NCI-H460 (cell line): ENCODE measurements at places on chromosomes 4 and X. TPM values are rescaled to one million over a fixed set of nuclear protein-coding genes. Genes with fewer than 3 reads are reported as not detected.

GRCh38 chr4:101114936-101115372, 232.4 kb downstream of the PPP3CA start:
- peak; percentile 52 for DNase-seq

DNA sequence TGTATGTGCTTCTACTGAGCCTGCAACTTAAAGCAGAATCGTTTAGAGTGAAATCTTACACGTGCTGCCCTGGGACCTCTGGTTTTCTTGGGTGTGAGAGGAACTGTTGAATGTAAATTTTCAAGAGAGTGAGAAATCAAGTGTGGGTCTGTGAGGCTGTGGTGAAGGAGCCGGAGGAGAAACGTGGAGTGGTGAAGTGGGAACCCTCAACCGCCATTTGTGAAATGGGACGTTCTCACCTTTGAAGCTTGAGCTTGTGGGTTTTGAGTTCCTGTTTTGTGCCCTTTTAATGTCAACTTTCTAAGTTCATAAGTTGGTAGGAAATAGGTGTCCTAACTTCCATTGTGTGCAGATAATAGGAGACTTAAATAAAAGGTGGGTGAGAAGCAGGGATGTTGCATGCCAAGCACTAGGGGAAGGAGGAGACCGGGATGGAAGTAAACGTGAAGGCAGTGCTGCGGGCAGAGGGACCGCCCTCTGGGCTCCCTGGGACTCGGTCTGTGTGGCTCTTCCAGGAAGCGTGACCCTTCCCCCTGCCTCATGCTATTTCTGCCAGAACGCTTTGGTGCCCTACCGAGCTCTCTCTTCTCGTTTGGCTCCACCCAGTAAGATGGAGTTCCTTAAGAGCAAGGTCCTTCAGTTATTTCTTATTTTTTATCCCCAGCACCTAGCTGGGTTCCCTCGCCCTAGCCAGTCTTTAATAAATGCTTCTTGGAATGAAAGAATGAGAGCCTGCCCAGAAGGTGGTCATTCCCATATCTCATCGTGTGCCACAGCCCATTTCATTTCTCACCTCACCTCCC, 56.0 kb downstream of the TMEM131L start:
- DNase-seq = no peak

- DNase-seq = no peak
Measured at GRCh38 chr4:169634975-169635374, 14.6 kb downstream of the CLCN3 start.

DNA sequence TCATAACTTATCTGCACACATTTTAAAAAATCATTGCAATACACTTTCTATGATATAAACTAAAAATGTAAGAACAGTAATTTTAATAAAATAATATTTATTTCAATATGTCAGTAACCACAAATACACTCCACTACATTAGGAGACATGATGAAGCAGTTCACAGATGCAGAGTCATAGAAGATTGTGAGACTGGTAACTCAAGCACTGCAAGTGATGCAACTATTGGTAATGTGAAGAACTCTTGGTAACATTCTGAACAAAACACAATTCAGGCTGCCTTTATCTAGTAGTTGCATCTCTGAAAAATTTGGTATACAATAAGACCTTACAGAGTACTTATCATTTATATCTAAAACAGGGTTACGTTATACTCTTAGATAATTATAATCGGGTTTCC, 52.6 kb upstream of the LRAT start:
- peak; percentile 29 for DNase-seq

DNA sequence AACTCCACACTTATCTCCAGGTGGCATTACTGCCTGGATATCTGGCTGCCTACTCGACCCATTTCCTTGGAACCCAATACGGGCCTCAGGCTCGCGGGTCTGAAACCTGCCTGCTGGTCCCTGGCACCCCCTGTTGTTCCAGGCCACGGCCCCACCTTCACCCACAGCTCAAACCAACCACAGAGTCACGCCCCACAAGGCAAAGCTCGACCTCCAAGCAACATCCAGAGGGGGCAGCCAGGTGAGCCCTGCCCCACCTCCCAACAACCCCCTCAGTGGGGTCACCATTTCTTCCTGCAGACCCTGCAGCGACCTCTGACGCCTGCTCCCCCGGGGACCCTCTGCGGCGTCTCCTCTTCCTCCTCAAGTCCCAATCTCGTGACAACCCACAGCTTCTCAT, 76.2 kb downstream of the WFS1 start:
- no peak for DNase-seq

DNA sequence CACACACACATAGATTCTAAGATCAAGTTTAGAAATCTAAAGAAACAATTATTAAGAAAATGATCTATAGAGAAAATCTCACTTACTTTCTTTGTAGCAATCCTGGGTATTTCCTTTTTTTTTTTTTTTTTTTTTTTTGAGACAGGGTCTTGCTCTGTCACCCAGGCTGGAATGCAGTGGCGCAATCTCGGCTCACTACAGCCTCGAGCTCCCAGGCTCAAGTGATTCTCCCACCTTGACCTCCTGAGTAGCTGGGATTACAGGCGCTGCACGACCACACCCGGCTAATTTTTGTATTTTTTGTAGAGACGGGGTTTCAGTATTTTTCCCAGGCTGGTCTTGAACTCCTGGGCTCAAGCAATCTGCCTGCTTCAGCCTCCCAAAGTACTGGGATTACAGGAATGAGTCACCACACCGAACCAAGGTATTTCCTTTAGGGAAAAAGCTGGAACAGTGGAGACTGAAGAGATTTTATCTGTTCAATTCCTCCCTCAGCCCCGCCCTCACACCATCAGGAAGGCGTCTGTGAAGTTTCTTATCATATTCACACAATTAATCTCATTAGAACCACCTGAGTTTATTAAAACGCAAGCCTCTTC, at the start of gene TRIML2:
Gene TRIML2 (minus strand): TSS at position 447 of the 599 bp plus-strand sequence. CDS start 4,235 bp downstream, outside the sequence.
- peak; percentile 41 for DNase-seq

- no peak for DNase-seq
Measured at GRCh38 chr4:180799798-180800197, 1443.4 kb upstream of the TENM3 start.

- DNase-seq = no peak
Measured at GRCh38 chrX:150219374-150220185, 143.5 kb upstream of the MAMLD1 start.

GRCh38 chr4:138943893-138944292, 71.7 kb upstream of the NOCT start:
- no peak for DNase-seq

- peak; percentile 69 for DNase-seq
Measured at GRCh38 chrX:136046295-136047015, 61.2 kb downstream of the SLC9A6 start.

- peak; percentile 52 for DNase-seq
Measured at GRCh38 chr4:150217192-150217591, 138.9 kb downstream of the DCLK2 start.

DNA sequence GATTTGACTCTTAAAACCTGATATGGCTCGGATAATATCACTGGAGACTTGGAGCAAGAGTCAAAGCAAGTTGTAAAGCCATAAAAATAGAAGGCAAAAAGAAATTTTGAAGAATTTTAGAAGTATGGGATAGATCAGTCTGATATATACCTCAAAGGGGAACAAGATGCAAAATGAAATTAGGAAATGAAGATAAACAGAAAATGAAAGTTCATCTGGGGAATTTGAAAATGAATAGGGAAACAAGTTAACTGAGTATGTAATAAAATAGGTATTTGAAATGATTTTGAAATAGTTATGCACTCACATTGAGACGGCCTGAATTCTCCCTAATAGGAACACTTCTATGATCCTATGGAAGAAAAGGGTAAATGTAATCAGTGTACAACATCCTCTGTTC, 5.7 kb downstream of the CYP2U1 start:
- no peak for DNase-seq

GRCh38 chr4:33881176-33881575, 2363.1 kb downstream of the ARAP2 start:
- DNase-seq = no peak

- no peak for DNase-seq
Measured at GRCh38 chrX:16700734-16701133, 11.7 kb downstream of the CTPS2 start.

DNA sequence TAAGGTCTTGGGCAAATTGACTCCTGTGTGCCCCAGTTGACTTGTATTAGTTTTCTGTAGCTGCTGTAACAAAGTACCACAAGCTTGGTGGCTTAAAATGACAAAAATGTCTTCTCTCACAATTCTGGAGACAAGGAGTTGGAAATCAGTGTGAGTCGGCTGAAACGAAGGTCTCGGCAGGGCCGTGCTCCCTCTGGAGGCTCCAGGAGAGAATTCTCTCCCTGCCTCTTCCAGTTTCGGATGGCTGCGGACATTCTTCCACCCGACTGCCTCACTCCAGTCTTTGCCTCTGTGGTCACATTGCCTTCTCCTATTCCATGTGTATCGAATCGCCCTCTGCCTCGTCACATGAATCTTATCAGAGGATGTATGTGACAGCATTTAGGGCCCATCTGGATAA, 66.0 kb upstream of the PHOX2B start:
- peak; percentile 31 for DNase-seq

- DNase-seq = no peak
Measured at GRCh38 chr4:123827511-123827910, 430.9 kb downstream of the SPRY1 start.

GRCh38 chr4:54152846-54153600, 53.1 kb downstream of the GSX2 start:
- no peak for DNase-seq

- no peak for DNase-seq
Measured at GRCh38 chrX:67044866-67045265, 406.0 kb upstream of the EDA2R start.

DNA sequence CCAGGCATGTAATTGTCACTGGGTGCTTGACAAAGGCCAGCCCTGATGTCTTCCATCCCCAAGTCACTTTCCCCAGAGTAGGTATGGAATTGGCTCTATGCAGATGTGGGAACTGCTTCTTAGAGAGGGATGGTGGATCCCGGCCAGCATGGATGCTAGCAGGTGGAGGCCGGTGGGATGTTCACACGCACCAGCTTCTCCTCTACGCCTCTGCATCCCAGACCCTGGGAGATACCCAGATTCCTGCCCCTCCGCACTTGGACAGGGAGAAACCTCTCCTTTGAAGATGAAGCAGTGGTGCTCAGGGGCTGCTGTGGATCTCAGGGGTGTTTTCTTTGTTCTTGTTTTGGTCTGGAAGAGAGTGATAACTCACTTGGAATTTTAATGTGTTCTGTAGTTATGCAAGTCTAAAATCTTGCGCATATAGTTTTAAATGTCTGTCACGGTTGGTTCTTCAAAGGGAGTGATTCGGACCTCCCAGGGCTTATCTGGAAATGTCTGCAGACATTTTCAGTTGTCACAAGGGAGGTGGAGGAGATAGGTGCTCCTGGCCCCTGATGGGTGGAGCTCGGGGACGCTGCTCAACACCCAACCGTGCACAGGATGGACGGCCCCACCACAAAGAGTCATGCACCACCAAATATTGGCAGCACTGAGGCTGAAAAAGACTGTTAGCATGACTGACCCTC, 308.0 kb downstream of the DHRSX start:
- no peak for DNase-seq

- no peak for DNase-seq
Measured at GRCh38 chr4:22090661-22091351, 142.2 kb upstream of the KCNIP4 start.

GRCh38 chr4:60885011-60885410, 315.1 kb upstream of the ADGRL3 start:
- no peak for DNase-seq

DNA sequence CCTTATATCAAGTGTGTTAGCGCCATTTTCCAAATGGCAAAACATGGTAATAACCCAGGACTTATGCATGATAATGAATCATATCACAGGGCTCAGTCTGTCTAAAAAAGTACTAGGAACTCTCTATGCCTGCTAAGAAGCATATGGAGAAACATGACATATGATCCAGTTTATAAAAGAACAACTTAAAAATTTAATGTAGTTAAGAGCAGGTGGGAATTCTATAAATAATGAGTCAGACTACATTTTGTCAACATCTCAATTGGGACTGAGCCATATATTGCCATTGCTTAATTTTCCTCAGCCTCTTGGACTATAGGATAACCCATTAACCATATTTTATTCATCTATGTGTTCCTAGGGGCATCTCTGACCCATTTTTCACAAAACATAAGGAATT, 360.4 kb upstream of the AGA start:
- DNase-seq = no peak

DNA sequence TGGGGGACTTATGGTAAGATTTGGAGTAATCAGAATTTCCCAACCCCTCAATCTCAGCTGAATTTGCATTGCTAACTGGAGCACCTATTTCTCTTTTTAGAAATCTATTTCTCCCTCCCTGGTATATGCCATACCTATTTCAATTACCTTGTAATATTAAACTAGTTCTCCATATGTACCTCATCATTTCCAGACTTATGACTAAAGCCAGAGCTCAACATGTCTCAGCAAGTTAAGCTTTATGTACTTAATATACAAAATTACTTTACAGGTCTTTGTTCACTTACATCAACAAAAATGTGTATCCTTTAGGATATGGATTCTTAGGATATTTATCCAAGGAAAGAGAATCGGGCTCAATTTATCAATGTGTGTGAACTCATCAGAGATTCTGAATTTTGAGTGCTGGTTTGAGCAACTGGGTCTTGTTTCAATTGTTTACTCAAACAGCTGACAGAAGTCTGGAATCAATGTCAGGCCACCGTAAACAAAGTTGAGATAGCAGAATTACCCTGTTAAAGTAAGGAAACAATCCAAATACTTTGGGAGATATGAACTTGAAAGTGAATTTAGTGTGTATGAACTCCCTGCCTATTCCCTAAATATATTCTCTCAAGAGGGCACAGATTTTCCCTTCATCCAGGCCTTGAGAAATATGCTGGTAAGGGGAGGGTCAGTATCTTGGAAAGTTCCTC, 199.6 kb downstream of the VEGFC start:
- DNase-seq = no peak

- DNase-seq = no peak
Measured at GRCh38 chr4:103050736-103051436, 25.7 kb downstream of the SLC9B2 start.

- DNase-seq = no peak
Measured at GRCh38 chrX:115579327-115579726, 18.4 kb downstream of the PLS3 start.

DNA sequence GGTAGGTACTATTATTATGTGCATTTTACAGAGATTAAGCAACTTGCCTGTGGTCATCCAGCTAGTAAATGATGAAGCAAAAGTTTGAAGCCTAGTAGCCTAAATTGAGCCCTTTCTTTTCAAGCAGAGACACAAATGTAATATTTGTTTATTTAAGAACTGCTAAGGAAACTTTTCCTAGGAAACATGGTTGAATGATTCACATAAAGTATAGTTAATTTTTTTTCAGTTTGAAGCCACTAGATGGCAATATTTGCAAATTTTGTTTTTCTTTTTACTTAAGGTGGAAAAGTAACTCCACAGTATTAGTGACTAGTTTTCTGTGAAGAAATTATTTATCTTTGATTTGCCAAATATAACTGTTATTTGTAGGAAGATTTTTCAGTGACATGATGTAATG, 52.8 kb upstream of the ANKRD17 start:
- peak; percentile 25 for DNase-seq

The RBPJ gene
- total RNA-seq = 23.2 and 25.9 TPM in 2 replicates

The GAGE13 gene
- total RNA-seq = not detected in 2 replicates

The CAPN6 gene
- total RNA-seq = 0.02 TPM in 1 of 2 replicates, not detected in the other

The TNMD gene
- total RNA-seq = not detected in 2 replicates

The EFHC2 gene
- total RNA-seq = not detected in 2 replicates

The GAGE2A gene
- not detected in 2 replicates for total RNA-seq

The FAM199X gene
- total RNA-seq = 32.2 and 36.4 TPM in 2 replicates

The APLN gene
- total RNA-seq = 8.9 and 9.8 TPM in 2 replicates

The PFKFB1 gene
- 0.35 TPM in 1 of 2 replicates, not detected in the other for total RNA-seq

The UBE2K gene
- 29.3 and 33.4 TPM in 2 replicates for total RNA-seq

The ARR3 gene
- total RNA-seq = not detected in 2 replicates

The INTS6L gene
- total RNA-seq = 6.5 and 7.4 TPM in 2 replicates

The PPP1R2C gene
- not detected in 2 replicates for total RNA-seq
